Bronchial smooth muscle cell (primary cell): ENCODE measurements at places on chromosomes 6 and 20. TPM values are rescaled to one million over a fixed set of nuclear protein-coding genes. Genes with fewer than 3 reads are reported as not detected.

Gene COL21A1
- 5.4 and 15.5 TPM in 2 replicates for total RNA-seq

Gene SHLD1
- 2.6 and 3.2 TPM in 2 replicates for total RNA-seq

Gene ANKS1A
- total RNA-seq = 5.7 and 6.9 TPM in 2 replicates

Gene EDN3
- total RNA-seq = not detected in 2 replicates

Gene TBXT
- total RNA-seq = not detected in 2 replicates

Gene LPIN3
- total RNA-seq = 4.6 and 5.4 TPM in 2 replicates

Gene BMP6
- 0.77 and 3.6 TPM in 2 replicates for total RNA-seq

Gene CST4
- not detected in 2 replicates for total RNA-seq

Gene PGC
- total RNA-seq = not detected in 2 replicates

Gene FHL5
- not detected in 2 replicates for total RNA-seq

Gene FABP7
- not detected in 2 replicates for total RNA-seq

Gene VWA7
- total RNA-seq = 0.79 and 0.86 TPM in 2 replicates

Gene SMOC2
- total RNA-seq = not detected in 2 replicates

Gene BMP2
- total RNA-seq = 0.86 and 2.2 TPM in 2 replicates

Gene JARID2
- 6.9 and 11.1 TPM in 2 replicates for total RNA-seq

Gene CST7
- total RNA-seq = not detected in 2 replicates

Gene APCDD1L
- 2.7 and 4.1 TPM in 2 replicates for total RNA-seq

Gene DEFB124
- total RNA-seq = not detected in 2 replicates

Gene MATN4
- 0.17 TPM in 1 of 2 replicates, not detected in the other for total RNA-seq

Gene GPX5
- not detected in 2 replicates for total RNA-seq

Gene DPM1
- 55.0 and 61.7 TPM in 2 replicates for total RNA-seq

Gene HTR1E
- not detected in 2 replicates for total RNA-seq

Gene STX11
- total RNA-seq = 0.32 TPM in 1 of 2 replicates, not detected in the other
